Stimulated activated CD4-positive, alpha-beta T cell treated with anti-CD3 and anti-CD28 coated beads, Interleukin-15, amount 100 ng/mL, for 1 hour (primary cell): ENCODE measurements at places on chromosomes 11 and 22.
A peak's percentile ranks its signal among the peaks of the same experiment; 100 is the strongest.

- no peak for DNase-seq
Measured at GRCh38 chr11:91625495-91625894, 599.1 kb upstream of the FAT3 start.

GRCh38 chr22:30876915-30877553 lies 91.5 kb downstream of the MORC2 start:
- DNase-seq: no peak

DNA sequence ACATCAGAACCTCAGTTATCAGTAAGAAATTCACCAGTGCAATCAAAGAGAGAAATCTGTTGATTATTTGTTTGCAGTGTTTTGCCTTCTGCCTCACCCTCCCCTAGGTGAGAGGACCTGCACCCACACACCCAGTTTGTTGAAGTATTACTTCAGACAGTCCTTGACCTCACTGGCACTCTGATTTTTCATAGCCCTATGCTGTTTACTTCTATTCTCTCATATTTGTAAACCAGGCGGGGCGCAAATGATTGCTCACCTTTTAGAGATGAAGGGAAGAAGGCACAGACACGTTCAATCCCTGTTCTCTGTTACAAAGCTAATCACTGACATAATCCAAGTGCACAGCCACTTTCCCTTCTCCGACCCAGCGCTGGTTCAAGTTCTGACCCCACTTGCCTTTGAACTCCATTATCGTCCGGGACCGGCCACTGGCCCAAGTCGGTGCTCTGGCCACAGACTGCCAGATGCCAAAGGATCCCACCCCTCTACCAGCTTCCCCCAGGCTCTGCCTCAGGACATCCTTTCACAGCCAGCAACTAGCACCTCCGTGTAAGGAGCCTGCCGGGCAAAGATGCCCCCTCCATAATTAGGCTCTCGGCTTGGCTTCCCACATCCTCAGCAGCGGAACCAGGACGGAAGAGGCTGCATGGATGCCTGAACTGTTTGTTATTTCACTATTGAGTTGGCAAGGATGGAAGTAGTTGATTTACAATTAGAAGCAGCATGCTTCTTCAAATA lies 1.7 kb downstream of the ETS1 start:
- no peak for DNase-seq

GRCh38 chr22:38879108-38879729 lies 7.2 kb upstream of the CBX6 start:
- no peak for DNase-seq

DNA sequence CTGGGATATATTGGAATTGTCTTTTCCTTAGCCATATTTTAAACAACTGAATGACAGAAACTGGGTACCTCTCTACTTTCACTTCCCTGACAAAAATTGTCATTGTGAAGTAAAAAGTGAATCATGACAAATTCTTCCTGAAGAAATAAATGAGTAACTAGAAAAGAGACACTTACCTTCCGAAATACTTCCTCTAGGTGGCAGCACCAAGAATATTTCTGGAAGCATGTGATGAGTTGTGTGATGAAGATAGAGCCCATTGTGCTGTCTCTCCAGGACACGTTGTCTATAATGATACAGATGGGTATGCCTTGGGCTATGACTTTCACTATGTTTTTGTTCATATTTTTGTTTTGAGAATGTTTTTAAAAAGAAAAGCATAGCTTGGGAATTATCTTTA lies 21.5 kb downstream of the CASP4 start:
- DNase-seq: no peak

DNA sequence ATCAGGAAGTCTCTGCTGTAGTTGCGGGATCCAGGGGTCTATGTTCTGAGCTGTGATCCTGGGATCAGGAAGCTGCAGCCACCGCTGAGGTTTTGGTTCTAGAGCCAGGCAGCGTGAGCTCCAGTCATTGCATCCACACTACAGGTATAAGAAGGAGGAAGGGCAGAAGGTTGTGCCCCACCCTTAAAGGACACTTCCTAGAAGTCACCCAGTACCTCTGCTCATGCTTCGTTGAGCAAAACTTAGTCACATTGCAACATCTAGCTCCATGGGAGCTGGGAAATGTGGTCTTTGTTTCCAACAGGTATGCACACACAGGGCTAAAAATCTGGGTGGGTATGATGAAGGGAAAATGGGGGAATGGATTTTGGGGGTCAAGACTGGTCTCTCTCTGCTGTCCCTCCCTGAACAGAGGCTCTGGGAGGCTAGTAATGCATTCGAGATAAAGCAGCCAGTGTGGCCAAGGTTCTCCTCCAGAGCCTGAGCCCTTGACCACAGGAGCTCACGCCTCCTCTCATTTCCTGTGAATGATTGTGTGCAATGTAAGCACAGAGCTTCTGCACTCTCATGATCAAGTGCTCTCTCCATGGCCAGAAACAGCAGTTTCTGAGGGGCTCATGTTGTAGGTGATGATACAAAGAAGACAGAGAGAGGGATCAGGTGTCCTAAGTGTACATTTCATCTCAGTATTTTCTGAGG lies 86.8 kb upstream of the OR4B1 start:
- DNase-seq: no peak

DNA sequence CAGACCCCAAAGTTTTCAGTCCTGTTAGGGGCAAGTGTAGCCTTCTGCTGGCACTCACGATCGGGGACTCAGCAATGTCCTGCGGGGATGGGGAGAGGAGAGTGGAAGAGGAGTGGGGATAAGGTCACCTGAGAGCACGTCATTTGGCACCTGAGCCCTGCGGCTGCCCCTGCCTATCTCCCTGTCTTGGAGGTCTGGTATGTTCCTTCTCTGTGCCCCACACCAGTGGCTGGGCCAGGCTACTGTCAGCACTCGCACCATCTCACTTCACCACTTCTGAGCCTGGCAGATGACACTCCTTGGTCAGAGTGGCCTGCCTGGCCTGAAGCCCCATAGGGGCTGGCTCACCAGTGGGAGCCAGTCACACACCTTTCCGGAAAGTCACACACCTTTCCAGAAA lies 20.1 kb upstream of the CHADL start:
- DNase-seq: no peak

- DNase-seq: no peak
Measured at GRCh38 chr11:45232341-45233080, 53.6 kb downstream of the SYT13 start.

- no peak for DNase-seq
Measured at GRCh38 chr11:71499546-71499945, 27.5 kb upstream of the KRTAP5-7 start.

DNA sequence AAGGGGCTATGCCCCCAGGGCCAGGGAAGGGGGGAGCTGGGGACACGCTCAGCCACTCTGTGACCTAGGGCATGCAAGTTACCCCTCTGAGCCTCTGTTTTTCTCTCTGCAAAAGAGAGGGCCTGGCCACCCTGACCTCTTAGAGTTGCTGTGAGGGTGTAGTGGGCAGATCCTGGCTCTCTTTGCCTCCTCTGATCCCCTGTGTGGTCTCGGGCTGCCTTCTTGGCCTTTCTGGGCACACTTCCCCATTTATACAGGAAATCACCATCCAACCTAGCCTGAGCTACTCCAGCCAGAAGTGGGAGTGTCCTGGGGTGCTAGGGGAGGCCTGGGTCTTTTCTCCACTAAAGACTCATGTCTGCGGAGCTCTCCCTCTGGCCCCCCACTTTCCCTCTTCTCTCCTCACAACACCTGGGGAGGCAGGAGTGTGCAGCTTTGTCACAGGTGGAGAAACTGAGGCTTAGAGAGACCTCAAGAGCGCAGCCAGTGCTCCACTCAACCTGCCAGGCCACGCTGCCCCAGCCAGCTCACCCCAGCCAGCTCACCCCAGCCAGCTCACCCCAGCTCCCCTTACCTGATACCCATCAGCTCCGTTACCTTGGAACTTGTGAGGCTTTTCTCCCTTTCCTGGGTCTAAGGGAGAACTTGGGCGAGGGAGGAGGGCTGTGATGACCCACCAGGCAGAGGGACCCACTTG lies 1.4 kb downstream of the AIFM3 start:
- no peak for DNase-seq

GRCh38 chr11:1161410-1162137 lies 3.8 kb downstream of the MUC5AC start:
- no peak for DNase-seq

DNA sequence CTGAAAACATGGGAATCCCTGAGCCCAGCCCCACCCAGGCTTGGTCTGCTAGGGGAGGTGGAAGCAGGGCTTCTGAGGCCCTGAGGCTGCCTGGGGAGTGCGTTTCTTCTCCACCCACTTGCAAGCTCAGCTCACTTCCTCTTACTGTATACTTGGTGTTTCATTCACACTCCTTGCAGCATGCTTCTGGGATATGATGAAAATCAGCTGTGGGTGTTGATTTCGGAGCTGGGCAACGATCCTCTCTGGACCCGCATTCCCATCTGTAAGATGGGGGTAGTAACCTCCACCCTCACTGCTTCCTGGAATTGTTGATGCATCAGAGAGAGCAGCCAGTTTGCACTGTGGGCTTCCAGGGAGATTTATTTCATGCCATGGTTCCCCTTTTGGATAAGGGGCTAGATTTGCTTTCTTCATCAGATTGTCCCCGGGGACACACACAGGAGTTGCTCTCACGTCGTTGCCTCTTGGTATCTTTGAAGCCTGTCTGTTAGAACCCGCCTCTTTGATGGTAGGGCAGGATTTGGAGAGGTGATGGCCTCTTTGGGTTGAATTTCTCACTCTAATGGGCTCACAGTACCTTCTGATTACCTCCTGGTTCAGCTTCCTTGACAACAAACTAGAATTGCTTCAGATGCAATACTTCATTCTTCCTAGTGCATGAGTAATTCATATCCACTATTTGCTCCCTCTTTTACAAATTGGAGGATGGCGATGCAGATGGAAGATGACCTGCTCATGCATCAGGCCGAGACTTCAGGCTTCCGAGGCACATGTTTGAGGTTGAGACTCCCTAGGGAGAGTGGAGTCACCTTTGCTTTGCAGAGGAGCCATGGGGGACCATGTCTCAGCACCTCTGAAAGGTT lies 40.4 kb downstream of the BCR start:
- no peak for DNase-seq

GRCh38 chr11:59800390-59801025 lies 10.1 kb downstream of the MRPL16 start:
- DNase-seq: no peak

GRCh38 chr22:32796865-32797573 lies 4.5 kb upstream of the TIMP3 start:
- peak; percentile 22 for DNase-seq

GRCh38 chr22:29167032-29167911 lies 38.4 kb upstream of the EMID1 start:
- no peak for DNase-seq

DNA sequence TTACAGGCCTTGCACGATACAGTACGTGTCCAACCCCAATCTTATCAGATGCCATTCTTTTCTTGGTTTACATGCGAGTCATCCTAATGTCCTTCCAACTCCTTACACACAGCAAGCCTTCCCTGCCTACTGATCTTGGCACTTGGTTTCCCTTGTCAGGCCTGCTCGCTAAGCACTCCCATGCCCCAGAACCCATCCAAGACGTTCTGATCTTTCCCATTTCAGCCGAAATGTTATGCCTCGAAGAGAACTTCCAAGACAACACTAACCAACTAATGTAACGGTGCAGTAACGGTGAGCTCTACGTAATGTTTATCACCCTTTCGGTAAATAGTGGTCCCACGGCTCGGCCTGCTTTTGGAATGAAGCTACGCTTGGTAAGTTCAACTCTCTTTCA lies 521 bp downstream of the PES1 start:
- DNase-seq: no peak

- DNase-seq: no peak
Measured at GRCh38 chr11:66071381-66071801, 1.3 kb downstream of the PACS1 start.

DNA sequence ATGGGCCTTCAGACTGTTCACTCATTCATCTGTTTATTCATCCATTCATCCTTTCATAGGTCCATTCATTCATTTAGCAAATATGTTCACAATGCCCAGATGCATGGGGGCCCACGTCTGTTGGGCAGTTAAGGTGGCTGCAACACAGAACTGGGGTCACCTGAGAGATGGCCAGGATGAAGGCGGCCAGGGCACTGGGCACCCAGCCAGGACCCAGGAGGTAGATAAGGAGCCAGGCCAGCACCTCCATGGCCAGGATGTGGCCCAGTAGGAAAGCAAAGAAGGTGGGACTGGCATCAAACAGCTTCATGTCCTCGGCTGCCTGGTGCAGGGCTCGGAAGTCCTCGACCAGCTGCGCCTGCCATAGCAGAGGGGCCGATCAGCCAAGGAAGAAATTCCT lies 12.2 kb downstream of the FADS3 start:
- no peak for DNase-seq

DNA sequence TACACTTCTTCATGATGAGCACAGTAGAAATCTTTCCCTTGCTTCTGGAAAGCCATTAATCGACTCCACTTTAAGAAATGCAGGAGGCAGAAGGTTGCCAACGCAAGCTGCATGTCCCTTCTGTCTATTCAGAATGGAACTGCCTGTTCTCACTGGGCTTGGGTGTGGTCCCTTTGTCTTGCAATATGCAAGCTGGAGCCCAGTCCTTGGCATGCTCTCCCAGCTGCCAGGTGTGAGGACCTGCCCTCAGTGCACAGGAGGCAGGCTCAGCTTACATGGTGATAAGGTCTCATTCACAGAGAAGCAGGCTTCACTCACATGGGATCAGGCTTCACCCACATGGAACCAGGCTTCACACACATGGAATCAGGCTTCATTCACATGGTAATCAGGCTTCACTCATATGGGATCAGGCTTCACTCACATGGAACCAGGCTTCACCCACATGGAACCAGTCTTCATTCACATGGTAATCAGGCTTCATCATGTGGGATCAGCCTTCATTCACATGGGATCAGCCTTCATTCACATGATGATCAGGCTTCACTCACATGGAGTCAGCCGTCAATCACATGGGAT lies 59.2 kb upstream of the USP47 start:
- no peak for DNase-seq

DNA sequence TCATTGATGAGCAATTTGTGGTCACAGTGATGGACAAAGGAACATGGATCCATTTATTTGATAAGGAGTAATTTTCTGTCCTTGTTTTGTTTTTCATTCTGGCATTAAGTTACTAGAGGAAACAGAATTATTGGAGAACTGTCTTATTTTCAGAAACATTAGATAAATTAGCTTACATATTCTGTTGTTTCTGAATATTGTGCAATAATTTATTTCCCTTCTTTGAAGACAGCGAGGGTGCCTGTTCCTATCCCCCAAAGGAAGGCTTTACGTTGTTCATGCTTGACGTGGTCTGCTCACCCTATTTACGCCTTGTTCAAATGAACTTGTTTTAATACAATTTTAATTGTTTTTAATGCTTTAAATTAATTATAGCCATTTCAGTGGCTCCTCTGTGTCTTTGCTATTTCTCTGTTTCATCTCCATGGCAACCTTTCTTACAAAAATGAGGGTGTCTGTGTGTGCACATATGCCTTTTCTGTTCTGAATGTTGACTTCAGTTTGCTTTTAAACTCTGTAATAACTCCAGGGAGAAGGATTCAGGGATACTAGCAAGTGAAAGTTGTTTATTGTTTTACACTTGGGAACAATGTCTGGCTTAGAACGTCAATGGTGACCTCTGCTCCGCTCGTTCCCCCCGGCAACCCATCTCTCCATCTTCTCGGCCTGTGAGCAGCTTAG lies 138.3 kb upstream of the PLET1 start:
- DNase-seq: no peak

GRCh38 chr11:70595452-70595851 lies 197.1 kb downstream of the CTTN start:
- DNase-seq: no peak

GRCh38 chr11:1889224-1889930 lies 2.3 kb downstream of the PRR33 start:
- peak; percentile 46 for DNase-seq

- no peak for DNase-seq
Measured at GRCh38 chr11:90661233-90661632, 438.4 kb upstream of the CHORDC1 start.
